ENCODE measurements at places on chromosomes 13 and 19.

GRCh38 chr19:38290631-38291147, 13.4 kb upstream of the C19orf33 start:
- DNase-seq, result no peak

DNA sequence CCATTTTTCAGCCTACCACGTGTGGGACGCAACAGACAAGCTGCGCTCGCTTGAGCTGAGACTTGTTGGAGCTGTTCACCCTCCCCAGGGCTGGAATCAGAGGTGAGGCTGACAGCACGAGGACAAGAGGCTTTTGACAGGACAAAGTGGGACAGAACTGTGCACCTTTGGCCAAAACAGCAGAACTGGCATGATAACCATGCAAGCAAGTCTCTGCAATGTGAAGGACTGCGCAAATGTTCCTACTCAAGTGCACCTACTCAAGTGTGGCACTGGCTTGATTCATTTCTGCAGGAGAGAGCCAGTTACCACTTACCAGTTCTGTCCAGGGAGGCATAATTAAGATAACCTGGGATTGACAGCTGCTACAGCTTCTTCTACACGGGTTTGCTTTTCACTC, 62.2 kb upstream of the TM9SF2 start:
- no peak for DNase-seq

DNA sequence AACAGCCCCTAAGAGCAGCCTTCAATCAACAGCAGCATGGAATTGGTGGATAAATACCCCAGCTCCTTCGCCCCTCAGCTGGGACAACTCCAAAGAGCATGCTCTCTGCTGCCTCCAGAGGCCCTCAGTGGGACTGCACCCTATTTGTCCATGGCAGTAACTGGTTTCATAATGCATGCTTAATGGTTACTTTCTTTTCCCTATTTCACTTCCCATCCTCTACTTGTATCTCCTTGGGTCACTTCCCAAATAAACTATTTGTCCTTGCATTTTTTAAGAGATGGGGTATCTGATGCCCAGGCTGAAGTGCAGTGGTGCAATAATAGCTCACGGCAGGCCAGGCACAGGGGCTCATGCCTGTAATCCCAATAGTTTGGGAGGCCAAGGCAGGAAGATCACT, 13.5 kb upstream of the TPM4 start:
- peak; percentile 62 for DNase-seq

DNA sequence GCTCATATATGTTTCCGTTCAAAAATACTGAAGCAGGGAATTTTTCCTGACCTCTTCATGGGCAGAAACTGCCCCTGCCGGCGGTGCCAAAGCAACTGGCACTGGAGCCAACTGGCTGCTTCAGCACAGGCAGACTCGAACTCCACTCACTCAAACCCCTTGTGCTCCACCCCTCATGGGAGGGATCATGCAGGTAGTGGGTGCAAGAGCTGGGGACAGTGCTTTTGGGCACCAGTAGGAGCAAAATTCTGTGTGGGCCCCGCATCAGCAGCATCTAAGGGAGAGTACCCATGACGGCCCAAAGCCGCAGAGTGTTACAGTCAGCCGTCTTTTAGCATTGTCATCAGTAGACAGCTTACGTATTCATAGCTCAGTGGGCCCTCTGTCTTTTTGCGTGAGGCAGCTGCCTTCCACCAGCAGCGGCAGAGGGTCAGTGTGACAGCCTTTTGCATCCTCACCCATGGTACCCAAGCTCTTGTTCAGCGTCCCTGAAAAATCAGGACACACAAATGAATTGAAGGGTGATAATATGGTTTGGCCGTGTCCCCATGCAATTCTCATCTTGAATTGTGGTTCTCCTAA, 393.8 kb downstream of the SLITRK6 start:
- DNase-seq, result no peak

DNA sequence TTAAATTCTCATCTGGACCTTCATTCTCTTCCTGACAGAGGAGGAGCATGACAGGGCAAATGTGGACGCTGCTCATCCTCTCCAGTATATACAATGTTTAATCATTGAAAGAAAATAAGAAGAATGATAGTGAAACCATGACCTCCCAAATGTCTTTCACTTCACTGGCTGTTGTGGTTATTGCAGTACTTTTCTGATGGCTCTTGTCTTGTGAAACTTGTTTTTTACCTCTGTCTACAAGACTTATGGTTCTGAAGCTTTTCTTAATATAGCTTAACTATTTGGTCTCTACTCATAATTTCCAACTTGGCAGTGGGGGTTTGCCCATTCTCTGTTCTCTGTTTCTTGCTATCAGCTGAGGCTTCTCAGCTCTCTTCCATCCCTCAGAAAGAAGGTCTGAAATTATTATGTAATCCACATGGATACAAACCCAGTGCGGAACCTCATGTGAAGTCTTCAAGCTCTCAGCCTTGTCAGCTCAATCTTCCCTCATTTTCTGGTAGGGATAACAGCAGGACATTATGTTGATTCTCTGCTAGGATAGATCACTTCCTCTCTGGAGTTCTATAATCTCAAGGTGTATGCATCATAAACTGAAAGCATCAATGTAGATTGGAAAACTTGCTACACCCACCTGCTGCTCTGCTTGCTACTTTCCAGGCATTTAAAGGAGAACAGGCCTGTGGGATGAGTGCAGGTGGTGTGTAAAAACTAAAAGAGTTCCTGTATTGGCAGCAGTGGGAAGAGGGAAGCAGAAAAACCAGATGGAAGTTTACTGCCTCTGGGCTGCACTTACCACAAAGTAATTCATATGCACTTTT, 250.3 kb upstream of the HTR2A start:
- no peak for DNase-seq

GRCh38 chr19:1237027-1237659, 662 bp downstream of the CBARP start:
- DNase-seq, result no peak

GRCh38 chr19:19106056-19106551, 32.2 kb downstream of the TMEM161A start:
- DNase-seq, result no peak

DNA sequence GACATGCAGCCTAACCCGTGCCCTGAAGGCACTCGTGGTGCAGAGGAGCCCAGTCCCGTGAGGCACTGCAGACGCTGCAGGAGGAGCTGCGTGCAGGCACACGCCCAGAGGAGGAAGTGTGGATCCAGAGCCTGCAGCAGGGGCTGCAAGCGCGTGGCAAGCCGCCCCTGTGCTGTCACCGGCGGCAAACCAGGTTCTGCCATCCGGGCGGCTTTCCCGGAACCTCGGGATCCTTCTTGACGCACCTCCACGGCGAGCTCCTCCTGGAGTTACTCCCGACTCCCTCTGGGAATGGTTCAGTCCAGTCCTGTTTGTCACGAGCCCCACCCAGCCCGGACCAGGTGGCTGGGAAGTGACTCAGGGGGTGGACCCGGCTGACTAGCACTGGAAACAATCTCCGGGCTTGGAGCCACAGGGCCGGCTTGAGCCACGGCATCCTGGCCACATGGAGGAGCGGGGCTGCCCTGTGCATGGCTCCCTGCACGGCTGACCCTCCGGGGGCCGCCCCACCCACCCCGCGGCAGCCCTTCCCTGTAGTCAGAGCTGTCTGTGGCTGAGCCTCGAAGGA, 10.2 kb downstream of the DPP9 start:
- DNase-seq, result no peak

DNA sequence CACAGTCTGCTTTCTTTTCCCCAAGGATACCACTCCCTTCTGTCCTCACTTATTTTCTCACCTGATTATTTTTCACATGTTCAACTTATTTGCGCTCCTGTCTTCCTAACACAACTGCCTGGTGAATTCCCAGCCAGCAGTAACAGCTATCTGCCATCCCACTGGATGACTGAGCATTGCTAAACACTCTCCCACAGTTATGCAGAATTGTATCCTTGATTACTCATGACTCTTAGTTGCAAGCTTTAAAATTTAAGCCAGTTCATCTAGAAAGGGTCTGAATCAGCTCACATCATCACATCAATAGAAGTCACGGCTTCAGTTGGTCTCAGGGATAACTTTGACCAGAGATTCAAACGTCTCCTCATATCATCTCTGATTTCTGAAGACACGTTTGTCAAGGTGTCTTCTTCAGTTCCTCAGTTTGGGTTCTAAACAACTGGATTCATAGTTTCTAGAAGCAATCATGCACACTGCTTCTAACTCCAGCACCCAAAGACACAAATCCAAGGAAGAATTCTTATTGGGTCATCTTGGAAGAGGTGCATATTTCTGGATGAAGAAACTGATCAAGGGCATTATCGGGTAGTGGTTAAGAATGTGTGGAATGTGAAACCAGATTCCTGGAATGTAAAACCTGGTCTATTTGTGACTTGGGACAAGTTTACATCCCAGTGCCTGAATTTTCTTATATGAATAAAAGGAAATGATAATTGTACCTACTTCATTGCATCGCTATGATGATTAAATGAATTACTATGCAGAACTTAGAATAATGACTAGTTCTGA, 13.9 kb upstream of the DACH1 start:
- no peak for DNase-seq

DNA sequence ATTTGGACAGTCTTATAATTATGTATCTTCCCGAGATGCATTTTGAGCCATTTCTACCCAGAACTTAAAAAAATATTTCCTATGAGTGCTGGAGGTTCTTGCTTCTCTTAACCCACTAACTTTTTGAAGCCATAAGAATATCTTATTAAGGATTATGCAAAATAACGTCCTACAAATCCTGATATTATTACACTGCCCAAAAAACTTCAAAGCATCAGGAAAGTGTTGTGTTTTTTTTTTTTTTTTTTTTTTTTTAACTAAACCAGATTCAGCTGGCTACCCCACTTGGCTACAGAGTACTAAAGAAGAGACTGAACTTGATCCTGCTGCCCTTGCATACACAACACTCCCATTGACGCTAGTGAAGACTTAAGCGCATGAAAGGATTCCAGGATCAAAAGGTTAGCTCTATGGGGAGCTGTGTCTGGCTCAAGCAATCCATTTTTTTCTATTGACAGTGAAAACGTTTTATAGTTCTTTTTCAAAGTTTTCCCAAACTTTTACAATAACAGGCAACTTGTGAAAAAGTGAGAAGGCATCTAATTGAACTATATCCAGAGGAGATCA, 141.4 kb downstream of the KCNRG start:
- DNase-seq, result no peak

DNA sequence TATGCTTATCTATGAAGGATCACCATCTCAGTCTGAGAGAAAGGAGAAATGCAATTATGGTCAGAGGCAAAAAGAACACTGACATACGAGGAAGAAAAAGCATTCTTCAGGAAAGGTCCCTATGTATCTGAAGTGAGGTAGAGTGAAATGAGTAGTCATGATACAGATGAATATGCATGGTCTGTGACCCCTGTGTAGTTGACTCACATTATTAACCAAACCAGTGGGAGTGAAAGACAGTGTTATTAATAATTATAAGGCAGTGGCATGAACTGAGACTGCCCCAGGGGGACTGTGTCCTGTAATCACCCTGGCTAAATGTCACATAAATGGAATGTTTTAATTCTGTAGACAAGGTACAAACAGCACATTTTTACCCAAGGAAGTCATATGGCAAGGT, 1320.2 kb upstream of the PCDH9 start:
- no peak for DNase-seq

DNA sequence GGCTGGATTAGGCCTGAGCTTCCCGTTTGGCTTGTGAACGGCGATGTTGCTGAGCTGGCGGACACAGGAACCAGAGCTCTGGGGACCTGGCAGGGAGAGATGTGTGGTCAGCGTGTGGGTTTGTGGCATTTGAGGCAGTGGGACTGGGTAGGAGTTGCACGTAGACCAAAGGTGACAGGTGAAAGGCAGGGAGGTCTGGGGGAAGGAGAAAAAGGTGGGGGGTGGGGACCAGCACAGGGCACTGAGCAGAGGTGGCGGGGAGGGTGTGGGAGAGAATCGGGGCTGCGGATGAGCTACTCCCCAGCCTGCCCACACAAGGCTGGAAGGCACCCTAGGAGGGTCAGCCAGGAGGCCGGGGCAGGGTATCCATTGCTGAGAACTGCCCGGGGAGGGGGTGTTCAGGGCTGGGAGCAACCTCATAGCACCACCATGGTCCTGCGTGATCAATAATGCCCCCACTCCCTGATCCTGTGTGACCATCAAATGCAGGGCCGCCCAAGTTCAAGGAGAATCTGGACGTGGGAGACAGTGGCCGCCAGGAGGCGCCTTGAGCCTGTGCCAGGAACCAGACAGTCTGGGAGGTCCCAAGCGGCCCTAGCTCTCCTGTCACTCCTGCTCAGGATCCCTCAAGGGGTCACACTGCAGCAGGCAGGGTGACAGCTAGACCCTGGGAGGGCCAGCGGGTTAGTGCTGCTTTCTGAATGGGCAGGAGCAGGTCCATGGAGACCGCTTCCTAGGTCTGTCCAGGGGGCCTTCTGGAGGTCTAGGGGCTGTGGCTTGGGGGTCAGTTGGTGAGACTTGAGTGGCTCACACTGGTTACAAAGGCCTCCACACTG, 12.8 kb upstream of the SELENOW start:
- peak; percentile 33 for DNase-seq

- DNase-seq, result no peak
Observed at GRCh38 chr19:15251010-15251748, 18.9 kb upstream of the EPHX3 start.

DNA sequence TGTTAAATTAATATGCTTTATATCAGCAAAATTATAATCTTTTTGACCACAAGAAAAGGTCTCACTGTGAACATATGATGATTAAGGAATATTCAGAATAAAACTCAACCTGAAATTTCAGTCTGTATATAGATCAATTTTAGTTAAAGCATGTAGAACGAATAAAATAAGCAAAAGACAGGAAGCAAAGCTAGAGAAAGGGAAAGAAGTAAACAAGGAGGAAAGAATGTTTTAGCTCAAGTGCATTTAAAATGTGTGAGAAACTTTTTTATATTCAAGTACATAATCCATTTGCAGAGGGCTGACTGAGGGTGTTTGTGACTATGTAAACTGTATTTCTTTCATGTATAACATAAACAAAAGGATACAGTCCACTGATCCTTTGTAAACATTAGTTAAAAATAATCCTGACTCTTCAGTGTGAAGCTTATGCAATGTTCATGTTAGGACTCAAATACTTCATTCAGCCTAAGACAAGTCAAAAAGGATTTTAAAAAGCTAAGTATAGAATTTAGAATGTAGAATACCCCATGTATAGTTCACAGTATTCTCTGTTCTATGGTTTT, 472.1 kb downstream of the DIAPH3 start:
- no peak for DNase-seq

DNA sequence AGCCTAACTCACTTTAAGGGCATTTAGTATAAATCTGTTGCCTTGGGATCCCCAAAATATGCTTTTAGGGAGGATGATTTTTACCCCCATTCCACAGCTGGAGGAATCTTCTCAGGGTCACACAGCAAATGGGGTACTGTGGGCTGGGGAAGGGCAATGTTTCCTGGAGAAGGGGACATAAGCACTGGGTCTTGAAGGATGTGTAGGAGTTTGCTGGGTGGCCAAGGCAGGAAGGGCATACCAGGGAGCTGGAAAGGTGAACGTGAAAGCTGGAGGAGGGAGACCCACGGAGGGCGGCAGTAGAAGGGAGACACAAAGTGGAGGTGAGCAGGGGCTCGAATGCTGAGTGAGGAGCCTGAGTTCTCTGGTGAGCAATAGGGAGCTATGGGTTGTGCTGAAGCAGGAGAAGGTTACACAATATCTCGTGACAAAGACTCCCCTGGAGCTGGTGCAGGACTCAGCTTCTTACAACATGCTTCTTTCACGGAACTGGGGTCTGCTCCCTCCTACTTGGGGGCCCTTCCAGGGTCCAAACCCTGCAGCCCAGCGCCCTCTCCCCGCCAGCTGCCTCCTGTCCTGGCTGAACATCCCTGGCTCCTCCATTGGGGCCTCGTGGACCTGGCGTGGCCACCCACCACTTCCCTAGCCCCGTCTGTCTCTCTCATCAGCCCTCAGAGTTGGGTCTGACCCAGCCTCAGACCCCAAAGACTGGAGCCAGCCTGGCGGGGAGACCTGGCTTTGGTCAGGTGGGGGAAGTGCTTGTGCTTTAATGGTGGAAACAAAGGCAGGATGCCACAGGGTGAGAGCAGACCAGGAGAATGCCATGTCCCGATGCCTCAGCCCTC, 11.1 kb downstream of the CILP2 start:
- no peak for DNase-seq
